ENCODE measurements at places on chromosomes 7 and 10. TPM values are rescaled to one million over a fixed set of nuclear protein-coding genes. Genes with fewer than 3 reads are reported as not detected.

Gene ZNF722
- total RNA-seq = not detected

Gene ANAPC16
- total RNA-seq = 90.4 TPM

Gene BEND7
- not detected for total RNA-seq

Gene VAX1
- not detected for total RNA-seq

Gene UPK3B
- total RNA-seq = not detected

Gene OPN4
- not detected for total RNA-seq

Gene SNCG
- total RNA-seq = not detected

Gene MACC1
- total RNA-seq = 30.4 TPM

Gene GSTO2
- 1.3 TPM for total RNA-seq

Gene SPAM1
- not detected for total RNA-seq

Gene TAS2R41
- not detected for total RNA-seq

Gene WAPL
- 28.4 TPM for total RNA-seq

Gene CDHR3
- total RNA-seq = not detected

Gene LMTK2
- total RNA-seq = 9.1 TPM

Gene NUTM2B
- total RNA-seq = 0.34 TPM

Gene SEC31B
- total RNA-seq = 26.6 TPM

Gene SCRN1
- total RNA-seq = 88.6 TPM

Gene HOXA3
- 1.3 TPM for total RNA-seq

Gene UCMA
- total RNA-seq = 0.63 TPM

Gene ADCY1
- total RNA-seq = not detected

Gene CCL24
- not detected for total RNA-seq

Gene RAPGEF5
- 81.6 TPM for total RNA-seq

Gene EGR2
- 0.41 TPM for total RNA-seq

Gene HTR5A
- total RNA-seq = not detected

Gene ZKSCAN5
- total RNA-seq = 11.9 TPM

Gene FIGNL1
- 27.8 TPM for total RNA-seq

Gene EBLN1
- not detected for total RNA-seq

Gene ADAP1
- not detected for total RNA-seq

Gene MYOZ1
- not detected for total RNA-seq

Gene FEZF1
- not detected for total RNA-seq

Gene AMPH
- not detected for total RNA-seq

Gene PNLIPRP2
- total RNA-seq = not detected

Data from Karpas-422 (cell line).